ENCODE measurements at places on chromosomes 3 and 15.

DNA sequence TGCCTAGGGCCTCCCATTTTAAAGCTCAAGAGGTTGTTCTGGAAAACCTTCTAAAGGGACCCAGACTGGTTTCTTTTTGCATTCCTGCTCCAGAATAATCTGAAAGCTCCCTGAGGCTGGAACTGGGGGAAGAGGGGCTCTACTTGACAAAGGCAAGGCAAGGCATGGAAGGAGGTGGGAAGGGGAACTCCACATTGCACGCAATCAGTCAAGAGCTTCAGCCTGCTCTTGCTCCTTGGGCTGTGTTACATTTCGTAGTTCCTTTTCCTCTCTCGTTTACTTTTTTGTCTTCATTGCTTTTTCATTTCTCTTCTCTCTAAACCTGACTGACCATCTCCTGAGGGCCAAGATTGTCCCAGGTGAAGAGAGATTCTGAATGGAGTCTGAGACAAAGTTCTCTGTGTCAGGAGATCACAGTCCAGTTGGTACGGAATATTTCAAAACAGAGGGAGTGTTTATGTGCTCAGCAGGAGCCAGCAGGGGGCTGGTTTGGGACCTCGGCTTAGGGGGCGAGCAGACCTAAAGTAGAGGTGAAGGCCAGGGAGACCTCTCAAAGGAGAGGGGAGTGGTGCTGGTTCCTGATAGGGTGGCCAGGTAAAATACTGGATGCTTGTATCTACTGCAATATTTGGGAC is 6.0 kb upstream of the KCTD6 start:
- no peak for DNase-seq

DNA sequence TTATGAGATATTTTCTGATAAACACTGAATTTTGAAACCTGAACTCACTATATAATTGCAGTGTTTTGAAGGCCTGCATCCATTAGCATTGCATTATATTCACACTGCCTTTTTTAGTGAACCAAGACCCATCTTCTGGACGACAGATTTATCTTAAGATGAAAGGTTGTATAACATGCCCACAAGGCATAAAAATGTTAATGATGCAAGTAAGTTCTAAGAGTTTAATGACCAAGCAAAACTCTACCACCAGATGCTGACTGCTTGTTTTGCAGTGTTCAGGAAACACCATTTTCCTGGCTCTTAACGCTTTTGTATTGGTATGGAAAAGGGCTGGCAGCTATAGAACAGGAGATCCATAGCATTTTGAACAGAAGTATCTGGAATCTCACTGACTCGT is 46.1 kb downstream of the USP50 start:
- DNase-seq: no peak

- no peak for DNase-seq
Observed at GRCh38 chr3:36679384-36680200, 84.8 kb downstream of the DCLK3 start.

DNA sequence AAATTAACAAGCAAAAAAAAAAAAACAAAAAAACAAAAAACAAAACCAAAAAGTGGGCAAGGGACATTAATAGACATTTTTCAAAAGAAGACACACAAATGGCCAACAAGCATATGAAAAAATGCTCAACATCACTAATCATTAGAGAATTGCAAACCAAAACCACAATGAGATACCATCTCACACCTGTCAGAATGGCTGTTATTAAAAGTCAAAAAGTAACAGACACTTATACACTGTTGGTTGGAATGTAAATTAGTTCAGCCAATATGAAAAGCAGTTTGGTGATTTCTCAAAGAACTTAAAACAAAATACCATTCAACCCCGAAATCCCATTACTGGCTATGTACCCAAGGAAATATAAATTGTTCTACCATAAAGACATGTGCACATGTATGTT is 222.4 kb upstream of the CD96 start:
- DNase-seq: no peak

DNA sequence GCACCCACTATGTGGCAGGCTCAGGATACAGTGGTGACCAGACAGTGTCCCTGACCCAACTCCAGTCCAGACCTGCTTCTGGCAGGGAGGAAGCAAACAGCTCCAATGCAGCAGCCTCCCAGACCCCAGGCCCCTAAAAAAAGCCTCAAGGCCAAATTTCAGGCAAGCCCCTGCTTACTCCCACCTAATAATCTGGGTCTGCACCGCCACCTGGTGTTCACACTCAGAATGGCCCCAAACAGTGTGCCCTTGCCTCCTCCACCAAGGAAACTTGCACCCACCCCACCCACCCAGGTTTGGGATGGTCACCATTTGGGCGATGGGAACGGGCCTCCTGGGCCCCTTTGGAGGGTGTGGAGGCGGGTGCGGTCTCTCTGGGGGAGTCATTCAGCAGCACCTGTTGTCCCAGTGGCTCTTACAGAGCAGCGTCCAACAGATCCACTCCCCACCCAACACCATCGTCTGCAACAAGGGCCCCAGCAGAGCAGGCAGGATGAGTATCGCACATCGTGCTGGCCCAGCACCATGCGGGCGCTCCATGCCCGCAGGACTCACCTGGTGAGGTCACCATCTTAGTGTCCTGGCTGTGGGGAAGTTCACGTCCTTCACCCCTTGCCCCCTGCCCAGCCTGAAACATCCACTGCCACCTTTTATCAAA is 17.3 kb downstream of the C3orf18 start:
- DNase-seq: peak; percentile 11

DNA sequence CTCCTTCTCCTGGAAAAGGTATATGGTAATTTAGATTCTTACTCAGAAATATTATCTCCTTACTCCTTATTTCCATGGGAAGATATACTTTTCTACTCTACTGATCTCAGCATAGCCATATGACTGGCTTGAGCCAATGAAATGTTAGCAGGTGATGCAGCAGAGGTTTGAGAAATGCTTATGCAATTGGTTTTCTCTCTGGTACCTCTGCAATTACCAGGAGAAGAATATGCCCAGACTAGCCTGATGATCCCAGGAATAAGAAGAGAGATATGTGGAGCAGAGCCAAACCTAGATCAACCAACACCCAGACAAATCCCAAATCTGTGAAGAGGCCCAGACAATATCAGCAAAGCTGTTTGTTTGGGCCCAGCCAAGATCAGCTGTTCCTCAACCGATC is 33.2 kb upstream of the CAPN7 start:
- DNase-seq: no peak

DNA sequence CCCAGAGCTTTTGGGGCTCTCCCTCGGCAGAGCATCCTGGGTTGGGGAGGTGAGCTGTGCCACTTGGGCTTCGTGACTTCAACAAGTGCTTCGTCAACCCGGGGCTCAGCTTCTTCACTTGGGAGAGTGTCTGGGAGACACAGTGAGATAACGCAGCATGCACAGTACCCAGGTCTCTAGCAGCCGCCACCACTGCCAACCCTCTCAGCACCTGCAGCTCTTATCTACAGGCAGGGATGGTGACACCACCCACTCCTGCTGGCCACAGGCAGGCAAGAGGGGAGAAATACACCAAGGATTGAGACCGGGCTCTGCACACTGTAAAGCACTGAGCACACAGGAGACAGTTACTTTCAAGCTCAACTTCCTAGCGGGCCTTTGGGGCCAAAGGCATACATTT is 11.6 kb downstream of the TKT start:
- no peak for DNase-seq

- no peak for DNase-seq
Observed at GRCh38 chr15:92821491-92822116, 78.5 kb upstream of the CHD2 start.

GRCh38 chr3:189169728-189170127 is 2.0 kb upstream of the TPRG1 start:
- DNase-seq: no peak

- DNase-seq: no peak
Observed at GRCh38 chr3:70315021-70315420, 2.6 kb upstream of the MDFIC2 start.

DNA sequence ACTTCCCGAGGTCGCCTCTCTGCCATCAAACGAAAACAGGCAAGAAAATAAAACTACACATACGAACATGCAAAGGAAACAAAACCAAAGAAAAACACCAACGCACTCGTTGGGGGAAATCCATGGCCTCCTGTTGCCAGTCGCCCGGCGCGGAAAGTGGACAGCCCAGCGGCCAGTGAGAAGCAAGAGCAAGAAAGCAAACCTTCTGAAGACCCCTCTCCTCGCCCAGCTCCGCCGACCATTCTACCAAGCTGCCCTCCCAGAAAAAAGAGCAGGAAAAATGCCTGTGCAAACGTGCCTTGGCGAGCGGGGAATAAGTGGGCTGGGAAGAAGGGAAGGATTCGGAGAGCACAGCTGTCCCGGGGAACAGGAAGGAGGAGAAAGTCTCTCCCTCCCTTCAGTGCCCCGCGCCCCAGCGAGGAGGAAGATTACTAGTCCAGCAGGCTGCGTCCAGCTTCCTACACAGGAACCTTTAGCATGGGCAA is 802 bp upstream of the NECTIN3 start:
- DNase-seq: no peak

DNA sequence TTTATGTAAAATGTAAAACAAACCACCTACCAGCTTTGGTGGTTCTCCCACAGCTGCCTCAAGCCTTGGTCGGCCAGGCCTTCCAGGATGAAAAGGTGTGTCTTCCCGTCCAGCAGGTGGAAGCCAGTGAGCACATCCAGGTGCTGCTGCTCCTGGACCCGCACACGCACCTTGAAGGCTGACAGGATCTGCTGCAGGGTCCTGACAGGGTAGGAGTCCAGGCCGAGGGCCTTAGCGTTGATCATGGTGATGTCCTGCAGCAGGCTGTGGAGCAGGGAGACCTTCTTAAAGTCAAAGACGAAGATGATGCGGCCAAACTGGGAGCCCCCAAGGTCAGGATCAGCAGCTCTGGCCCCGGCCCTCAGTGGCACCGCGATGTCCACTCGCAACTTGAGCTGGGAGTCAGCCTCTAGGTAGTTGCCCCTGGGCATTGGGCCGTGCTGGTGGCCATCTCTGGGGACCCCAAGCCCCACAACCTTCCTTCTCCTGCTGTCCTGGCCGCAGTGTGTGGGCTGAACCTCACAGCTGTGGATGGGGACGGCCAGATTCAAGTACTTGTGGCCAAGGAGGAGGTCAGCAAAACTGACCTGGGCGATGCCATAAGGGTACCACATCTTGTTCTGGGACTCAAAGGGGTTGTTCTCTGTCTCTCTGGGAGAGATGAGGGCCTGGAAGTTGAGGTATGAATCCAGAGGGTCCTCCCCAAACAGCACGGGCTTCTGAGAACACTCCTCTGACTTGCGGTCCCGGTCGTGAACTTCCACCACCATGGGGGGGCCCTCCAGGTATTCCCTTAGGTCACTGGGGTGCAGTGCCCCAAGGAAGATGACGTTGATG is 48.6 kb downstream of the CFAP92 start:
- DNase-seq: no peak

DNA sequence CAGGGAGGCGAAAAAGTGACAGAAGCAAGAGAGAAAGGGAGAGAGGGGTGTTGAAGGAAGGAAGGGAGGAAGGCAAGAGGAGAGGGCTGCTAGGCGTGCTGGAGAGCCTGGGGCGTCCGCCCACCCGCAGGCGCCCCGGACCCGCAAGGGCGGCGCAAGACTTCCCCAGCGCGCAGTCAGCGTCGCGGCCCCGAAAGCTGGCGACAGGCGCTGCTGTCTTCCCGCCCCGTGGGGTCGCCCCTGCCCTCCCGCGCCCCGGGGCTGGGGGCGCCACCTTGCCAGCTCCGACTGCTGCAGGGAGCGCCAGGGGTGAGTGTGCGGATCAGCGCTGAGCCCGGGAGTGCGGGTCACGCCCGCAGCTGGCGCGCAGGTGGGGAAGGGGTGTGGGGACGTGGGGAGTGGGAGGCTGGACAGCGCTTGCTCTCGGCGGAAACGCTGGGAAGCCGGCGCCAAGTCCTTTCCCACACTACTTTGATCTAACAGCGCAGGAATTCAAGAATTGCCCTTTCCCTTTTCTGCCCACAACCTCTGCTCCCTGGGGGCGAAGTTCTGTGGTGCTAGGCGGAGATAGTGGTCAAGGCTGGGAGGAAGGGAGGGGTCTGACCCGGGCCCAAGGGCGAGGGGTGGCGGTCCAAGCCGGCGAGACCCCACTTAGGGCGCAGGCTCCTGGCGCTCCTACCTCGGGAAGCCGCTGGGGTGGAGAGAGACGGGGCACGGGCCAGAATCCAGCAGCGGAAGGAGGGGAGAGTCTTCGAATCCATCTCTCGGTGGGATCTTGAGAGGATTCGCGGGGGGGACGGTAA is 266.1 kb downstream of the CGGBP1 start:
- DNase-seq: no peak

- no peak for DNase-seq
Observed at GRCh38 chr3:1275495-1275894, 182.7 kb downstream of the CNTN6 start.

DNA sequence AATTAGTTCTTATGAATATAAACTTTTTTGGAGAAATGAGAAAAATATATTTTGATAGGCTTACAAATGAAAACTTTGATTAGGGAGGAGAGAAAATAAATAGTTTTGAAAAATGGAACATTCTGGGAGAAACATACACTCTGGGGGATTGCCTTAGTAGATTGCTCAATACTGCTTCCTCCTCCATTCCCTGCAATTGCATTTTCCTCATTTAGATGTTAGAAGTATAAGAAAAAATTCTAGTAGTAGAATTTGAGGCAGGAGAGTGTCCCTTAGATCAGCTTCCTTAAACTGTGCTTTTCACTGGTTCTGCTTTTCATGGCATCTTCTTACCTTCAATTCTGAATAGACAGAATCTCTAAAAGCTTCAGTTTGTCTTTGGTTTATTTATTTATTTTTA is 46.2 kb upstream of the CTDSPL2 start:
- DNase-seq: no peak

DNA sequence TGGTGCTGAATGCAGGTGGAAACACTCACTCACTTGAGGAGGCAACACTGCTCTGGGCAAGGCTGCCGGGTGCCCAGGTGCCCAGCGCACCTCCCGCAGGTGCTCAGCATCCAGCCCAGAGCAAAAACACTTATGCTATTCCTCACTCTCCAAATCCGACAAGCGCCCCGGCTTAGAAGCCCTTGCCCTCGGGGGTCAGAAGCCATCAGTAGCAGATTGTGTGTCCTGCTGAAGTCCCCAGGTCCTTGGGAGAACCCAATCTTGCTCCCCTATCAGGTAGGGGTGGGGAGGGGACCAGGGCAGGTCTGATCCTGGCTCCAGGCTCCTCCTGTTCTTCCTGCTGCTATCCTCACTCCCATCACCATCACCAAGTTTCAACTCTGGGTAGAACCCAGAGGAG is 46.7 kb downstream of the TLE3 start:
- DNase-seq: no peak

DNA sequence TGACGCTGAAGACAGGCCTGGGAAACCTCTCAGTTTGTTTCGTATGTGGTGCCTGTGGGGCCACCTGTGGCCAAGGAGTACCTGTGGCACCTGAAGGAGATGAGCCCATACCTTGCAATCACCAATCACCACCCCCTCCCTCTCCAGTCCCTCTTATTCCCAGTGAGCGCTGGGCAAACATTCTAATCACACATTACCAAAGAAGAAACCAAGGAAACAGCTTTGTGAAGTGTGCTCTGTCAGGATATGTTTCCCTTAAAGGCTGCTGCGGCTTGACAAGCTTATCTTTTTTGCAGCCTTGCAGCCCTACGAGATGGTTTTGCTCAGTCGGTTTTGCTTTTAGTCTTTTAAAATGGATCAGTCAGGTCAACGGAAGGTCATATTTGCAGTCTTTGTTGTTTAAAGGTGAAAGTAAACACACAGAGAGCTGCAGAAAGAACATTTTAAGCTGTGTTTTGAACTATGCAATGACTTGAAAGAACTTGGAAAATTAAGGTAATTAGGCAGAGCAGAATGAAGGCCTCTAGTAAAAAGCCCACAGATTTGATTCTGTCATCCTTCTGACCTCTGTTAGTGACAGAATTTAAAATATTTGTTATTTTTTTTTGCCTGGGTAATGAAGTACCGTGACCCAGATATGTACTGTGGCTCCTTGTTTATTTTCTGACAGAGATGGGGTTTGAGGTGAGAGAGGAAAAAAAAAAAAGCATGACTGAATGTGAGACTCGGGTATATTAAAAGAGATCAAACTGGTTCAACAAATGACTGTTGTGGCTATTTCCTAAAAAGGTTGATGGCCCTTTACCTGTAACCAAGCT is 461.4 kb downstream of the NSUN3 start:
- DNase-seq: no peak
